ENCODE measurements at places on chromosomes 3 and 15.

DNA sequence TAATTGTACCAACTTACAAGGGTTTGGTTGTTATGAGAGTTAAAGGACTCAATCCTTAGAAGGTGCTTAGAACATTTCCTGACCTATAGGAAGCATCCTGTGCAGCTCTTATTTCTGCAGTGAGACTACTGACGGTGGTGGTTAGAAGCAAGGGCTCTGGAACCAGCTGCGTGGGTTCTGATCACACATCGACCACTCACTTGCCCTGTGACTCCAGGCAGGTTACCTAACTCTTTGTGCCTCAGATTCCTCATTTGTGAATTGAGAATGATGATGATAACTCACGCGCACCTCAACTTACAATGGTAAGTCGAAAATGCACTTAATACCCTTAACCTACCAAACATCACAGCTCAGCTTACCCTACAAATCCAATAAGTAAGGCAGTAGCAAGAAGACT is 80.7 kb upstream of the SPATA12 start:
- DNase-seq = no peak

DNA sequence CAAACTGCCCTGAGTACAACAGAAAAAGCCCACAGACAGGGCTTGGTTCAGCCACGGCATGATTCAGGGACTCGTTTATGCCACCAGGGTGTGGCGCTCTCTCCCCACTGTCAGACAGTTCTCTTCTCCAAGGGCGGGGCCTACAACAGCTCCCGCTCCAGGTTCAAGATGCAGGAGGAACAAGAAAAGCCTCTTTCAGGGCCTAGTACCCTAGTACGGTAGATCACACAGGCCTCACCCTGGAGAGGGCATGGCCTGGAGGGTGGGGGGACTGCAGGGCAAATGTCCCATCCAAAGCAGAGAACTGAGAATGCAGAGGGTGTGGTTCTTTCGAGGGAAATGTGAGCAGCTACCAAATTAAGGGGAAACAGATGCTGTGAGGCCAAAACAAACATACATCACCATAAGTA is 12.0 kb downstream of the MESD start:
- DNase-seq = no peak

- no peak for DNase-seq
Measured at GRCh38 chr3:133954717-133955360, 59.2 kb upstream of the RAB6B start.

DNA sequence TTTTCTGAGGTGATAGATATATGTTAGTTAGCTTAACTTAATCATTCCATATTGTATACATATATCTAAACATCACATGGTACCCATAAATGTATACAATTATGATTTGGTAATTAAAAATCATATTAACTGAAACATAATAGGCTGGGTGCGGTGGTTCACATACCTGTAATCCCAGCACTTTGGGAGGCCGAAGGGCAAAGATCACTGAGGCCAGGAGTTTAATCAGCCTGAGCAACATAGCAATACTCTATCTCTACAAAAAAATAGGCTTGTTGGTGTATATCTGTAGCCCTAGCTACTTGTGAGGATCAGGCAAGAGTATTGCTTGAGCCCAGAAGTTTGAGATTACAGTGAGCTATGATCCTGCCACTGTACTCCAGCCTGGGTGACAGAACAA is 20.9 kb downstream of the RAB7A start:
- DNase-seq = no peak

- DNase-seq = no peak
Measured at GRCh38 chr15:96409215-96410138, 79.0 kb downstream of the NR2F2 start.

GRCh38 chr3:169288553-169288952 is 375.0 kb downstream of the MECOM start:
- DNase-seq = no peak

- DNase-seq = no peak
Measured at GRCh38 chr3:172655388-172655787, 55.5 kb downstream of the NCEH1 start.

DNA sequence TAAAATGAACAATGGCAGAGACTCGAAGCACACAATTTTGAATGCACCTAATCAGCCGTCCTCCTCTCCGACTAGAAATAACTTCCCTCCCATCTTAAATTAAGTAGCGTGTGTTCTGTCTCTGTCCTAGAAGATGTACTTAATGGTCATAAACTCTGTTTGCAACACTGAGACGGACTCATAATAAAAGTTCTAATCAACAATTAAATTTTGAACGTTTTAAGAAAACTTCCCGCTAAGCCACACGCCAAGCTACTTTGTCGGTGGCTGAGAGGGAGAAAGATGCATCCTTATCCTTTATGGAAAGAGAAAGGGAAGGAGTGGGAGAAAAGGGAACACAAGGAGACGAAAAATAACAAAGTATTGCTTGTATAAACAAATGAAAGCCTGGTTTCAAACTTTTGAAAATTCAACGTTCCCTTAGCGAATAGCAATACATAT is 989 bp downstream of the GNB4 start:
- DNase-seq = no peak

GRCh38 chr3:180306691-180307090 is 270.0 kb upstream of the PEX5L start:
- DNase-seq = no peak

DNA sequence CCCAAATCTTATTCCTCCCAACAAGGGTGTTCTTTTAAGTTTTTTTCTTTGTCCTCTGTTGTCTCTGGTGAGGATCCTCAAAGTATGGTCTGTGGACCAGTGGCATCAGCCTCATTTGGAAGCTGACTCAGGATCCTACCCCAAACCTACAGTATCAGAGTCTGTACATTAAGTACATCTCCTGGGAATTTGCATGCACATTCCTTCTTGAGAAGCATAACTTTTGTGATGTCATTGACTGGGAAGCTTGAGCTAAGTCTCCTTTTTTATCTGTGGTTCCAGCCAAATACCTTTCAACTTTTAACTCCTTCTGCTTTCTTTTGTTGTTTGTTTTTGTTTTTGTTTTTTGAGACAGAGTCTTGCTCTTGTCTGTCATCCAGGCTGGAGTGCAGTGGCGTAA is 40.5 kb downstream of the ARMC8 start:
- DNase-seq = no peak

- DNase-seq = no peak
Measured at GRCh38 chr3:8282541-8283165, 219.0 kb upstream of the LMCD1 start.

- DNase-seq = no peak
Measured at GRCh38 chr3:56144805-56145204, 323.5 kb downstream of the ERC2 start.

GRCh38 chr3:194031867-194032635 is 103.9 kb upstream of the HES1 start:
- no peak for DNase-seq

DNA sequence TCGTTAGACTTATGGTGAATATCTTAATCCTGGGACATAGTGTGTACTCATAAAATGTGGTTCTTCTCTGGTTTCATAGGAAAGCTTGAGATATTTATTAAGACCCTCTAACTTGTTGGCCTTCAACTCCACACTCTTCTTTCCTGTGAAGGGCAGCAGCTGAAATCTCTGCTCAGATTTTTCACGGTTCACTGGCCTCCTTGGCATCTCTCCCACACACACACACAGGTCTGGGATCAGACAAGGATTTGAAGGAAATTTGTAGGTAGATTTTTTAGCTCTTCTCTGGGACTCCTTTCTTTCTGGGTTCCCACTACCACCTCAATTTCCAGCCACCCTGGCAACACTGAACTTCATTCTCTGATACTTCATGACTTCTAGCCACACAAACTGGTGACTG is 70.2 kb downstream of the MYRIP start:
- no peak for DNase-seq

DNA sequence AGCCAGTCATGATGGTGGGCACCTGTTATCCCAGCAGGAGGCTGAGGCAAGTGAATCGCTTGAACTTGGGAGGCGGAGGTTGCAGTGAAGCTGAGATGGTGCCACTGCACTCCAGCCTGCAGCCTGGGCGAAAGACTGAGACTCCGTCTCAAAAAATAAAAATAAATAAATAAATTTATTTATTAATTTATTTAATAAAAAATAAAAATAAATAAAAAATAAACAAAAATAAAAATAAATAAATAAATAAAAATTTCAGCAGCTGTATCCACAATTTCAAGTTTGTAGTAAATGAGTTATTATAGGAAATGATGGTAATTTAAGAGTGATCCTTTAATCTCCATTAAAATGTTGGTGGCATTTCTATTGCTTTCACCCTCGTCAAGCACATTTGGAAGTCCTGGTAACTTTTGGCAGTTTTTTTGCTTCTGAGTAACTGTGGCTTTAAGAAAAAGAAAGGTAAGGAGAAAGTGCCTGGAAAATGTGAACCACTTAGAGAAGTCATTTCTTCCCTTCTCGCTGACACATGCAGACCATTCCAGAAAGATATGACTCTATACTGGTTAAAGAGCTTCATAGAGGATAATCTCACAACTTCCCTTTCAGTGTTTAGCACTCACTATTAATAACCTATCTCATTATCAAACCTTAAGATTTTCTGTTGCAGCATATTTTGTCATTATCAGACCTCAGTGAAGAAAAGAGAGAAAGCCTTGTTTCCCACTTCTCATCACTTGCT is 296.6 kb downstream of the TIGIT start:
- DNase-seq = no peak

DNA sequence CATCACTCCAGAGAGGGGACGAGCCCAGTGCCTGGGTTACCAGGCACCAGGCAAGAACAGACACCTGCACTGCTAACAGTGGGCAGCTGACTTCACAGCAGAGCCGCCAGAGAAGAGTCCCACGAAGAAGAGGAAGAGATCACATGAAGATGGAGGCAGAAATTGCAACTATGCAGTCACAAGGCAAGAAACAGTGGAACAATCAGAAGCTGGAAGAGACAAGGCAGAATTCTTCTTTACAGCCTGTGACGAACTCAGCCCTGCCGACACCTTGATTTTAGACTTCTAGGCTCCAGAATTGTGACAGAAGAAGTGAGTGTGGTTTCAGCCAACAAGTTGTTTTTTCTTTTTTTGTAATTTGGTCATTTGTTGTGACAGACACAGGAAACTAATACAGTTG is 59.2 kb downstream of the IL12A start:
- no peak for DNase-seq

GRCh38 chr3:110521019-110521418 is 550.6 kb upstream of the NECTIN3 start:
- DNase-seq = peak; percentile 71

DNA sequence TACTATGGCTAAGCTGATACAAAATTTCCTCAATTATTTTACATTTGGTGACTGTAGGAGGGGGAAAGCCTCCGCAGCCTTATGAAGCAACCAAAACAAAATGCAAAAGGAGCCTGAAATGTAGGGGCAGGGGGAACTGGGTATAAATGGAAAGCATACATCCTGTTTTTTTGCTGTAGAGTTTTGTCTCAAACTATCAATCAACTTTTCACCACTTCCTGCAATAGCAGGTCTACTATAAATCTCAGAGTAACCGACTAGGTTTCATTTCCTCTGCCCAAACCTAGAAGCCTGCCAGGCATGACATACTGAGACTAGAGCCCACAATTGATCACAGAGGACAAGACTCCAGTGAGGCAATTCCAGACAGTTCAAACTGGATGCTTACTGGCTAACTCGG is 91.3 kb downstream of the SHQ1 start:
- DNase-seq = no peak

GRCh38 chr3:42096796-42097565 is 5.8 kb downstream of the TRAK1 start:
- DNase-seq = no peak

- DNase-seq = no peak
Measured at GRCh38 chr3:195001261-195001660, 269.7 kb downstream of the XXYLT1 start.

- DNase-seq = no peak
Measured at GRCh38 chr15:61871926-61872522, 188.2 kb downstream of the VPS13C start.

GRCh38 chr3:141419946-141420345 is 51.6 kb downstream of the ZBTB38 start:
- DNase-seq = no peak

DNA sequence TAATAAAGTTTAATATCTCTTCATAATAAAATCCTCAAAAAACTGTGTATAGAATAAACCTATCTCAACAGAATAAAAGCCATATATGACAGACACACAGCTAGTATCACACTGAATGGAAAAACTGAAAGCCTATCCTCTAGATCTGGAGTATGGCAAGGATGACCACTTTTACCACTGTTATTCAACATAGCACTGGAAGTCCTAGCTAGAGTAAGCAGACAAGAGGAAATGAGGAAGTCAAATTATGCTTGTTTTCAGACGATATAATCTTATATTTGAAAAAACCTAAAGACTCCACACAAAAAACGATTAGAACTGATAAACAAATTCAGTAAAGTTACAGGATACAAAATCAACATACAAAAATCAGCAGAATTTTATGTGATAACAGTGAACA is 57.4 kb upstream of the DIPK2A start:
- DNase-seq = no peak

DNA sequence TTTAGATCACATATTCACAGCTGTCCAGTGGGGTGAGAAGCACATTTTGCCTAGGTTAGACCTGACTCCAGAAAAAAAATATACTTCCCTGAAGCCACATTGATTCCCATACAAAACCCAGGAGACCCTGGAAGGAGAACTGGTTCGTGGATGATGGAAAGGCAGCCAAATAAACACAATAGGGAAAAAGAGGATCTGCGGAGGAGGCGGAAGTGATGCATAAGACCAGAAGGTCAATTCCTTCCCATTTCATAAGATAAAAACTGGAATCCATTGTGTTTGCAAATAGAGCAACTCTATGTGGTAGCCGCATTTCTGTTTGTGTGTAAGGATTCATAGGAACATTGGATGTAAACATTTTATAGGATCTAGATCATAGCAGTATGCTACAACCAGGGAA is 781.9 kb upstream of the GRM7 start:
- DNase-seq = no peak

DNA sequence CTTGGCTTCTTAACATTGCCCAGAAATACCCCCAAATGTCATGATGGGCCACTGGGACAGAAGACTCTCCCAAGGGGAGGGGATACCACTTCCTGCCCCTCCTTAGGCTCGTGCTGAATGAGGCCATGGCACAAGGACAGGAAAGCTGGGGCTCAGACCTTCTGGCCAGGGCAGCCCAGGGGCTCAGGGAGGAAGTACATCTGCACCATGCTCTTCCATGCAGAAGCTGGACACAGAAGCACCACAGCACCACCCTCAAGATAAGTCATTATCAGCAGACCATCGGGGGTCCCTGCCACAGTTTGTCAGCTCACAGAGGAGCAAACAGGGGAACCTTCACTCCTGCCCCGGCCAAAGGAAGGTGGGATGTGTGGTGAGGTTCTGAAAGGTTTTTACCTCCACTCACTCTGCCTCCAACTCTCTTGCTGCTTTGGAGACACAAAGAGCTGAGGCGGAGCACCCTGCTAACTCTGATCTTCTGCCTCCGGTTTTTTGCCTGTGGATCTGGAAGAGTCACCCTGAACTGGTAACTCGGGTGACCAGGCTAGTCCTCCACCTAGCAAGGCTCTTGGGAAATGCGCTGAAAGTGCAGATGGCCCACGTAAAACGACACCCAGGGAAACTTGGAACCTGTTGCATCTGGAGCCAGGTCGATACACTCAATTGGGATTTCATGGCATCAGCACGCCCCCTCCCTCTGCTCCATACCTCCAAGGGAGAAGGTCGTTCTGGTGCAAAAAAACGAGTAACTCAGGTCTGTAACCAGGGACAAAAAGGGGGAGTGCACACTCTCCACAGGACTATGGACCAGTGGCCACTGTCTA is 8.3 kb downstream of the BMF start:
- no peak for DNase-seq

- peak; percentile 57 for DNase-seq
Measured at GRCh38 chr3:98013411-98014267, 21.5 kb downstream of the GABRR3 start.

Measured in AG09319 (cell line).